NCI-H460 (cell line): ENCODE measurements at places on chromosomes 16 and 17. TPM values are rescaled to one million over a fixed set of nuclear protein-coding genes. Genes with fewer than 3 reads are reported as not detected.

DNA sequence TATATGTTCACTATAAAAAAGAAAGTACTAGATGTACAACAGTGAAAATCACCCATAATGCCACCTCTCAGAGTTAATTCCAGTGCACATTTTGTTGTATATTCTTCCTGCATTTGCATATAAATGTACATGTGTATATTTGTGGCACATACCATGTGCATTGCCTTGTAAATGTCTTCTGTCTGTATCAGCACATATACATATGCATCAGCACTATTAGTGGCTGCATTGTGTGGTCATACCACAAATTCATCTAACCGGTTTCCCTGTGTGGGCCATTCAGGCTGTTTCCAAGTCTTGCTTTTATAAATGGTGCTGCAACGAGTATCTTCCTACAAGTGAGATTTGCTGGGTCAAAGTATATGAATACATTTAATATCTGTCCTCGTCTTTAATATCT lies 6.5 kb downstream of the KSR1 start:
- no peak for DNase-seq

DNA sequence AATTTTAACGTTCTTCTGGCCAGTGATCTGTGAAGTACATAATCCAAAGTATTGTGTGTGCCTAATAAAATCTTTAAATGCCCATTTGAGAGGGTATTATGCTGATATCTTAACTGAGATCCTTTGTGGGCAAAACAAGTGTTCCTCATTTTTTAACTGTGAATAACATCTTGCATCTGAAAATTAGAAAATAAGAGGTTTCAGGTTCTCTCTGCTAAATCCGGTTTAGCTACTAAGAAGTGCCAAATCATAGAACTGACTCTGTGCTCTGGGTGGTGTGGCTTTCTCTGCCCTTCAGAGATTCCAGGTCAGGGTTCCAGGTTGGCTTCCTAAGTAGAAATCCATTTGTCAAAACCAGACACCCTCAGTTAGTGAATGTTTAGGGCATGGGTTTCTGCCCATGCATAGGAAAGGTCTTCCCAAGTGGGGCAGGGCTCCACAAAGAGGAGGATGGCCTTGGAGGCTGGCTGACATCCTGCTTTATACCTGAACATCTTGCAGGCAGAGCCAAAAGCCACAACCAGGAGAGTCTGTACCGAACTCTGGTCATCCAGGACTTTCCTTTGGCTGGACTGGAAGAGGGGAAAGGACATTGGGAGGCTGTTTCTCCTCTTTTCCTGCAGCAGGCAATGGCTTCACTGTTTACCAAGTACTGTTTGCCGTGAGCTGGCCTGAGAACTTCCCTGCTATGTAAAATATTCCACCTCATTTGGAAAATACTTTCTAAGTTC lies 8.5 kb downstream of the ALDH3A2 start:
- no peak for DNase-seq

GRCh38 chr16:89687092-89687940 lies 827 bp downstream of the CDK10 start:
- no peak for DNase-seq

DNA sequence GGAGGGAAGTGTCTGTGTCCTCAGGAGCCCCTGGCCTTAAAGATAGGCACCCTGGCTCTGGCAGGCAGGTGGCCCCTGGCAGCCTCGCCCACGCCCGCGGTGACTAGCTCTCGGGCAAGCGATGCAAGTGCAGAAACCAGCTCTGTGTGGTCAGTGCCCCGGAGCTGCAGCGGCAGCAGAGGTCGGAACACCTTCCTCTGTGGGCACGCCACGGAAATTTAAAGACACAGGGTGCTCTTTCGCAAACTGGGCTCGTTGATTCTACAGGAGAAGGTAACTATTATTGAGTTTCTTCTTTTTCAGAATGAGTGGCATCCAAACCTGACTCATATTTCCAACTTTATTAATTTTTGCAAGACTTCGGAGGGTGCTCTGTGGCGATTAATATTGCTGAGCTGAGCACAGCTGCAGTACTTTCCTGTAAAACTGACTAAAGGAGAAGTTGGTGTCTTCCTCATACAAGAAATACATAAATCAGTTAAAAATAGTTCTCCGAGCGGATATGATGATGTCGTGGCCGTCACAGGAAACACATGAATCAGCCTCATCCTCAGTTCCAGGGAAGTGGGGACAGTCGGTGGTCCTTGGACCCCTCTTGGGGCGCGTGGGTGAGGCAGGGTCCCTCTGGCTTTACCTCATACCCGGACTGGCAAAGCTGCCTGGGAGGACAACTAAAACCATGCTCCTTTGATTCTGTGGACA lies 120.2 kb downstream of the METRNL start:
- DNase-seq = no peak

DNA sequence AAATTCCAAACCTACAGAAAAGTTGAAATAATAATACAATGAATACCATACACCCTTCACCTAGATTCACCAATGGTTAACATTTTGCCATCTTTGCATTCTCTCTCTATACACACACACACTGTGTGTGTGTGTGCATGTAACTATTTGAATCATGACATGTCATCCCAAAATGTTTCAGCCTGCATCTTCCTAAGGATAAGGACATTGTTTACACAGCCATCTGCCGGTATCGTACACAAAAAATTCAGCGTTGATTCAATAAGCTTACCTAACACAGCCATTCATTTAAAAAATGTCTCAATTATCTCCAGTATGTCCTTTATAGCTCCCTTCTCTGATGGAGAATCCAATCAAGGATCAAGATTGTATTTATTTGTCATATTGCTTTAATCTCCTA lies 3.9 kb downstream of the MXRA7 start:
- DNase-seq = no peak

DNA sequence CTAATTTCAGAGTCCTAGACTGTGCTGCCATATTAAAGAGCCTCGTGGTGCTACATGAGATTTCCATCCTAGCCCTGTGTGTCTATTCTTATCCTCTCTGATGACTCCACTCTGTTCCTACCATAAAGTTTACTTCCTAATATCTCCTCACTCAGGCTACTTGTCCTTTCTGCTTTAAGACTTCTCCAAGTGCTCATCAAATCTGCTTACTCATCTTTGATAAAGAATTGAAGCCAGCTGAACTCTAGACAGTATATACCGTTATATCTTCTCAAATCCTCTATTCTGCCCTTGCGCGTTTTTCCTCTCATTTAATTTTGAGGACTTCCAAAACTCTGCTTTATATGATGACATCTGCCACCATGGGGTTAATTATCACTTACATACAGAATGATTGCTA lies 539.5 kb downstream of the HAPSTR1 start:
- DNase-seq = no peak

- no peak for DNase-seq
Observed at GRCh38 chr16:70678898-70679670, 6.8 kb downstream of the MTSS2 start.

DNA sequence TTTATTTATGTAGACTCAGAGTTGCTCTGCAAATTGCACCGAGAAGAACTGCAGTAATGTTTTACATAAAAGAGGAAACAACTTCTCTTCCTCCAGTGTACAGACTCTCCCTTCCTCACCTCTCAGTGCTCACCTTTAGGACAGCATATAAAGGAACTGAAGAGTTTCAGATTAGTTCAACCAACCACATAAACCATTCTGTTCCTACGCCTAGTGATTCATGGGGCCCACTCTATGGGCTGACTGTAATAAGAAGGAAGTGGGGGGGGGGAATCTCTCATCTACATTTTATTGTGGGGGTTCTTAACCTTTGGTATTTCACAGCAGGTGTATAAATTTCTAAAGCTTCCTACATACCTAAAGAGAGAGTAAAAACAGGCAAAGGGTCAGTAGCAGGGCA lies 18.3 kb downstream of the ZSWIM7 start:
- no peak for DNase-seq

GRCh38 chr17:36496018-36496789 lies 9.7 kb downstream of the ZNHIT3 start:
- no peak for DNase-seq

GRCh38 chr17:38559880-38560230 lies 45.9 kb downstream of the SRCIN1 start:
- no peak for DNase-seq

DNA sequence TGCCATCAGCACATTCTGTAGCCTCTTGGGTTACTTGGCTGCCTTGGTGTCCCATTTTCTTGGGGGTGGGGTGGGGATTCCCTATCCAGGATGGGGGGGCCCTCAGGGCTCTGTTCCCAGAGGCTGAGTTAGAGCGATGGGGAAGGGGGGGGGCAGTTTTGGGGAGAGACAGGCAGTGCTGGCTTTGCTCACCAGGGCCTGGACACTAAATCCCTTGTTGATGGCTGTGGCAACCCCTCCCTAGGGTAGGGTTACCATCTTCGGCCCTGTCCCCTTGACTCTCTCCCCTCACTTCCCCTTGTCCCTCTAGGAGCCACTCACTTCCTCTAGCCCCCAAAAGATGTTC lies 660 bp upstream of the ATP2A1 start:
- DNase-seq = no peak

- DNase-seq = no peak
Observed at GRCh38 chr17:45873728-45874127, 20.6 kb upstream of the MAPT start.

DNA sequence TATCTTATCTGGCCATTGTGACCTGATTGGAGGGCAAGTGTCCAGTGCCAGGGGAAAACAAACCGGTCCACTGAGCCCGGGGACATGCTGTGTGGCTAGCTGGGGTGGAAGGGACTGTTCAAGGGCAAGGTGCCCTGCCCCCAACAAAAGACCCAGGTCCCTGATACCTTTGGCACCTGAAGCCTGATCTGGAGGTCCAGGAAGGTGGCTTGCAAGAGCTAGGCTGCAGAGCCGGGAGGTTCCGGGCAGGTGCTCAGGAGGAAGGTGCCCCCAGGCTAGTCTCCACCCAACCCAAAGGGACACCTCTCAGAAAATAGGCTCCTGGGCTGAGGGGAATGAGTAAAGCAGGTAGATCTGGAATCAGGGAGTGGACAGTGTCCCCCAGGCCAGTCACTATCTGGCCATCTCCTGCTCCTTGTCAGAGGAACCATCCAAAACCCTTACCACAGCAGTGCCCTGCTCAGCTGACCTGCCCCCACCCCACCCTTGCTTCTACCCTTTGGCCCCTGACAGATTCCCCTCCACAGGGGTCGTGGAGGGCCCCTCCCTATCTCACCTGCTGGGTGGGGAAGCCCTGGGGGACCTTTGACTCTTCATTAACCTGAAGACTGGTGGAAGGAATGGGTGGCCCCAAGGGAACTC lies 6.2 kb downstream of the NAT9 start:
- no peak for DNase-seq

GRCh38 chr17:46766493-46767491 lies 51.7 kb downstream of the WNT3 start:
- DNase-seq = no peak

DNA sequence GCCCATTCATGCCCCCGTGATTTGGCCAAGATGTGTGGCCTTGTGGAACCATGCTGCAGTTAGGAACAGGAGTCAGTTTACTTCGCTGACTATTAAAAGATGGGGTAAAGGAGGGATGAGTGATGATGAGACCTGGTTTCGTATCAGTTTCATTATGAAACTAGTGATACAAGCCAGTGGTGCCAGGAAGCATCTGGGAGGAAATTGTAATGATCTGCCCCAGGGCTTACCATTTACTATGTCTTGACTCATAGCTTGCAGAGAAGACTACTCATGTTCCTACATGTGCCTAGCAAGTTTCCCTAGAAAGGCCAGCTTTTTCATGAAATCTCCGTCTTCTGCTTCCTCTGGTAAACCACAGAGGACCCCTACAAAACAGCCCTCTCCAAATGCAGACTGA lies 23.2 kb downstream of the CDH3 start:
- DNase-seq = no peak

GRCh38 chr16:86498155-86498670 lies 12.1 kb upstream of the FOXF1 start:
- DNase-seq = no peak

GRCh38 chr16:72969146-72969545 lies 78.8 kb downstream of the ZFHX3 start:
- no peak for DNase-seq

GRCh38 chr16:2250652-2251295 lies 613 bp downstream of the ECI1 start:
- DNase-seq = no peak

DNA sequence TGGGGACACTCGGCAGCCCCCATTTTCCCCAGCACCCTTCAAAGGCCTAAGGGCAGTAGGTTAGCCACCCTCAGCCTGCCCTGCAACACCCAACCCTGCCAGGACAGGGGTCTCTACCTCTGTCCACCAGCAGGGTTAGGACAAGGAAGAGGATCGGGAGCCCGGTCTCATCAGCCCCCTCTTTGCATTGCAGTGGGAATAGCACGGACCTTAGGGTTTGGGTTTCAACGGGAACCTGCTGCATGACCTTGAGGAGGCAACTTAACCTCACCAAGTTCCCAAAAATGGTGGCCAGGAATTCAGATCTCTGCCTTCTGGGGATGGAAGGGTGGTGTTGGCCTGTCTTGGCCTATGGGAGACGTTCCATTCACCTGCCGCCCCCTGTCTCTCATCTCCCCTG lies 20.2 kb upstream of the SPPL2C start:
- no peak for DNase-seq

DNA sequence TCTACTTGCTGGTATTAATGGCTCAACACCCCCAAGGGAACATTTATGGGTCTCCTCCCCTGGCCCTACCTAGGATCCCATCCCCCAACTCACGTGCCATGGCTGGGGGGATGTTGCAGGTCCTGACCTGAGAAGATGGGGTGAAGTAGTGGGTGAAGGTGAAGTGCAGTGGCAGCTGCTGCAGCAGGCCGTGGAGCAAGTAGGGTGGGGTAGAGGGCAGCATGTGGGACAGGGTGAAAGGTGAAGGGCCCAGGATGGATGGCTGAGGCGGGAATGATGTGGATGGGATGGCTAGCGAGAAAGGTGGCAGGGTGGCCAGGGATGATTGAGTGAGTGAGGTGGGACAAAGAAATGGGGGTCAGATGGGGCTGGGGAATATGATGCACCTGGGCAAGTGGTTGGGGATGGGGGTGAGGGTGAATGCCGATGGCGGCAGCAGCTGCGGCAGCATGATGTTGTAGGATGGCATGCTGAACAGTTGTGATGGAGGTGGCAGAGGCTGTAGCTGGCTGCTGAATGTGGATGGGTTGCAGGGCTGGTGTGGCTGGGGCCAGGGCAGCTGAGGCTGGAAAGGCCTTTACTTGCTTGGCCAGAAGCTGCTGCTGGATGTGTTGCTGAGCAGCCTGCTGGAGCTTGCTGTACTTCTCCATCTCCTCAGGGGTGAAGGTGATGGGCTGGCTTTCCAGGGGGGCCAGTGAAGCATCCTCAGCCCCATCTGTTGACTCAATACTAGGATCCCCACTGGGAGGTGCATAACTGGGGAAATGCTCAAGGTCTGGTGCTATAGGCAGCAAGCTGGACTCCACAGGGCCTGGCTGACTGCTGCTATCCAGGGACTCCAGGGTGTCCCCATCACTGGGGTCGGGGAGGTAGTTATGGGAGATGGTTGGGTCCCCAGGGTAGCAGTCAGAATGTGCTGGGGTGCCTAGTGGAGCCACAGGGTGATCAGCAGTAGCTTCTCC lies 8.3 kb upstream of the ITGA2B start:
- DNase-seq = no peak

VMO1 gene
- not detected in 2 replicates for total RNA-seq

ARHGDIG gene
- total RNA-seq = 2.5 and 2.9 TPM in 2 replicates

CACNG3 gene
- not detected in 2 replicates for total RNA-seq

SMIM36 gene
- not detected in 2 replicates for total RNA-seq

ATAD5 gene
- total RNA-seq = 6.7 and 7.2 TPM in 2 replicates

UNC45B gene
- 0.02 TPM in 1 of 2 replicates, not detected in the other for total RNA-seq

MT1H gene
- not detected in 2 replicates for total RNA-seq

KLHL10 gene
- total RNA-seq = 0.05 TPM in 1 of 2 replicates, not detected in the other

POLR2C gene
- 153 and 166 TPM in 2 replicates for total RNA-seq

GRIN2A gene
- total RNA-seq = not detected in 2 replicates
